ENCODE measurements at places on chromosomes 13 and 19. TPM values are rescaled to one million over a fixed set of nuclear protein-coding genes. Genes with fewer than 3 reads are reported as not detected.

The ZNF578 gene
- total RNA-seq: 4.9 TPM

The DIRAS1 gene
- total RNA-seq: not detected

The HIPK4 gene
- total RNA-seq: not detected

DNA sequence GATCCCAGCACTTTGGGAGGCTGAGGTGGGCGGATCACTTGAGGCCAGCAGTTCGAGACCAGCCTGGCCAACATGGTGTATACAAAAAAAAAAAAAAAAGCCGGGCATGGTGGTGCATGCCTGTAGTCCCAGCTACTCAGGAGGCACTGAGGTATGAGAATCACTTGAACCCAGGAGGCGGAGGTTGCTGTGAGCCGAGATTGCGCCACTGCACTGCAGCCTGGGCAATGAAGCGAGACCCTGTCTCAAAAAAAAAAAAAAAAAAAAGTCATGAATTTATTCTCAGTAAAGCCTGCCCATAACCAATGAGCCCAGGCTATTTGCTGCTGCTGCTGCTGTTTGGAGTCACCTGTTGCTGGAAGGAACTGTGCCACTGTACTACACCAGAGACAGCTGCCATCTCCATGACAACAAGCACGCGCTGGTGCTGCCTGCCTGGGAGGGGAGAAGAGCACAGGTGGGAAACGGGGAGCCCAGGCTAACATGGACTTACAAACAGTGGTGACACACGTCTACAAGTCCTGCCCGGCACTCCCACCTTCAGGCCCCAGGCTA, 11.3 kb downstream of the ZFR2 start:
- DNase-seq: no peak

DNA sequence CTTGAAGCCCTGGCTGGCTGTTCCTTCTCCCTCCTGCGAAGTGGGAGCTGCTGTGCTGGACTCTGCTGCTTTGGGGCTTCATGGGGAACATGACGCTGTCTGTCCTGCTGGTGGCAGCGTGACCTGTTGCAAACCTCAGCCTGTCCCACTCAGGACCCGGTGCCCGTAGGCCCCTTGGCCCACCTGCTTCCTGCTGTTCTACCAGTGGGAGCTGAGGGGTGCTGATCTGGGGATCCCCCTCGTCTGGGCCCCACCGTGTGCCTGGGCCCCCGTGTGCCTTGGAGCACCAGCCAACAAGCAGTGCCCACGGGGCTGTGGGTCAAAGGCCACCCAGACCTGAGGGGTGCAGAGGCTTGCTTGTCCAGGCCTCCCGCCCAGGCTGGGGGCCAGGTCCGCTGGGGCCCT, 5.3 kb downstream of the SPPL2B start:
- peak; percentile 10 for DNase-seq

- no peak for DNase-seq
These were observed 112.5 kb downstream of the LACC1 start for GRCh38 chr13:43992211-43992610.

The LILRB1 gene
- total RNA-seq: 1.6 TPM

- DNase-seq: no peak
These were observed 15.0 kb upstream of the TNFAIP8L1 start for GRCh38 chr19:4624301-4624700.

The BST2 gene
- total RNA-seq: 55.9 TPM

The KLK3 gene
- not detected for total RNA-seq
